ENCODE measurements at places on chromosomes 12 and 14.

- DNase-seq: no peak
Observed at GRCh38 chr12:7042842-7043241, 17.7 kb upstream of the C1S start.

DNA sequence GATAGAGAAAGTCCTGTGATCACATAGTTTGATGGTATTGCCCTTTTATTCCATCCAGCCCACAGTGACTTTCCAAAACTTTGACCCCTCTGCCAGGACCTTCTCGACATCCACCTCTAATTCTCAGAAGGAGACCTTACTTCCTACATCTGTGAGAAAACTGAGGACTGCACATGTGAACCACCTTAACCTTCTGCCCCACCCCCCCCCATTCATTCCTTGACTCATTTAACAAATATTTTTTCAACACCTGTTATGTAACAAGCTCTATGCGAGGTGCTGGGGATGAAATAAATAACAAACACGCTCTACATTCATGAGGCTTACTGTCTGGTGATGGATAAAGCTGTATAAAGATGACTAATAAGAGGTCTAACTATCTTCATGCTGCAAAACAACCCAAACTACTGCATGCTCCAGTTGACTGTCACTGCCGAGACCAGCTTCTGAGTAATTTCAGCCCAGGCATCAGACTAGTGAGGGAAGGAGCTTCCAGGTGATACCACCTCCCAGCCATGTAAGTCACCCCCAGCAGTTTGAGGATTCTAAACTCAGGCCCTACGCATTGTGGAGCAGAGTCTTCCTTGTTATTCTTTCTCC is 1.9 kb upstream of the HAL start:
- no peak for DNase-seq

DNA sequence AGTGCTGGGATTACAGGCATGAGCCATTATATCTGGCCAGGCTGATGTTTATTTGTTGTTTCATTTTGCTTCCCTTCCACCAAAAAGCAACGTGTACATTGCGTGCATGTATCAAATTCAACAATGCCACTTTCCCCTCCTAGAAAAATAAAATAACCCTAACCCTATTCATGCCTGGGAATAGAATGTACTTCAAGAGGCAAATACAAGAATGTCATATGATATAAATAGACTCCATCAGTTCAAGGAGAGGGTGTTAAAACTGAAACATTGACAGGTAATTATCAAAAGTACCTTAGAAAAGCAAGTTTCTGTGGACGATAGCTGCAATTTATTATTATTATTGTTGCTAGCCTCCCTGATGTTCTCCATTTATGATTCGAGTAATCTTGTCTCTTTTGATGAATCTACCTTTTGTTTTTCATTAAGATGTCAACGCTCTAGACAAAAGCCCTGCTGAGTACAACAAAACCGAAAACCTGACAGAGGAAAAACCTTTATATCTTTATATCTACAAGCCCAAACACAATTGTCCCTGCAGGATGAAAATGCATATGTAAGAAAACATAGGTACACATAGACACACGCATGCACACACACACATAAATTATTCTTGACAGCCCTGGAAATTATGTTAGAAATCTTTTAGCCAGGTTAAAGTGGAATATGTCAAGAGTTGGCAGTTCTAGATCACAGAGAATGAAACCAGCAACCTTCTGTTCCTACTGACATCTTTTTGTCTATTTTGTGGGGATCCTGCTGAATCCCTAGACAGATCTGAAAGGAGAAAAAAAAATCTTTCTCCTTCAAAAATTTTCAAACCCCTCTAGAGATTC is 98.9 kb downstream of the BTG1 start:
- no peak for DNase-seq

DNA sequence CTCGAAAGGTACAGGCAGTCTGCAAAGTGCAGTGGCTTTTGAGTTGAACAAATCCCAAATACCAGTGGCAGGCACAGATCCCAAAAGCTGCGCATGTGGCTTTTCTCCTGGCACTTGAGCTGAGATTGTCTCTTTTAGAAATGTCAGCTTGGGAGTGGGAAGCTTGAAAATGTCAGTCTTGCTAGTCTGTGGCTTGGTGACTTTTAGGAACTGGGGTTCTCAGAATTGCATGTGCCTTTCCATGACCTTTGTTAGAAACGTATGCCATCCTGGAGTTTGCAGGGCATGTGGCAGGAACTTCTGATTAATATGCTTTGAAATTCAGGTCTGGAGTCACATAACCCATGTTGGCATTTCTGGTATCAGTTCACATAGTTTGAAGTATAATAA is 182.1 kb downstream of the CHST11 start:
- DNase-seq: no peak
